Astrocyte (in vitro differentiated cells and primary cell): ENCODE measurements at places on chromosomes 6 and 20.
A peak's percentile ranks its signal among the peaks of the same experiment; 100 is the strongest.

DNA sequence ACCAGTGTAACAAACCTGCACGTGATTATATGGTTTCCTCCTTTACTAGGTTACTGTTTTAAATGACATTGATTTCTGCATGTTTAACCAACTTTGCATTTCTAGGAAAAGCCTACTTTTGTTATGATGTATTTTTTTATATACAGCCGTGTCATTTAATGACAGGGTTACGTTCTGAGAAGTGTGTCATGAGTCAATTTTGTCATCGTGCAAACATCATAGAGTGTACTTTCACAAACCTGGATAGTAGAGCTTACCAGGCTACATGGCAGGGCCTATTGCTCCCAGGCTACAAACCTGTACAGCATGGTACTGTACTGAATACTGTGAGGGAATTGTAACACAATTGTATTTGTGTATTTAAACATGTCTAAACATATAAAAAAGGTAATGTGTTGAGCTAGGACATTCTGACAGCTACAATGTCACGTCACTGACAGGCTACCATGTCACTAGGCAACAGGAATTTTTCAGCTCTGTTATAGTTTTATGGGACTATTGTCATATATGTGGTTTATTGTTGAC is 205.3 kb downstream of the PRL start:
- DNase-seq: no peak

- DNase-seq: no peak
Measured at GRCh38 chr20:18567739-18568091, 483 bp downstream of the SMIM26 start.

DNA sequence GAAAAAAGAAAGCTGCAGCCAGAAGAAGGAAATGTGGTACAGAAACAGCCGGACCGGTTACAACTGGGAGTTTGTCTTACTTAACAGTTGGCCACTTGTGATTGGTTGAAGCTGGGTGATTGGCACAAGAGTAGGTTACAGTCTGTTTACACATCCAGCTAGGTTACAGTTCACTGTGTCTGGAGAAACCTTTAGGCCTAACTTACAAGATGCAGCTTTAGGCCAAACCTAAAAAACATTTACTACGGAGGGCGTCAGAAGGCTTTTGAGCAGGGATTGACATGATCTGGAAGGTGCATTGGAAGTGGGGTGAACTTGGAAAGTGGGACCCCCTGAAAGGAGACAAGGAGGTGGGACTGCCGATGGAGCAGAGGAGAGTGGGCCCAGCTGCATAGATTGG is 122.3 kb downstream of the BANF2 start:
- DNase-seq: no peak

DNA sequence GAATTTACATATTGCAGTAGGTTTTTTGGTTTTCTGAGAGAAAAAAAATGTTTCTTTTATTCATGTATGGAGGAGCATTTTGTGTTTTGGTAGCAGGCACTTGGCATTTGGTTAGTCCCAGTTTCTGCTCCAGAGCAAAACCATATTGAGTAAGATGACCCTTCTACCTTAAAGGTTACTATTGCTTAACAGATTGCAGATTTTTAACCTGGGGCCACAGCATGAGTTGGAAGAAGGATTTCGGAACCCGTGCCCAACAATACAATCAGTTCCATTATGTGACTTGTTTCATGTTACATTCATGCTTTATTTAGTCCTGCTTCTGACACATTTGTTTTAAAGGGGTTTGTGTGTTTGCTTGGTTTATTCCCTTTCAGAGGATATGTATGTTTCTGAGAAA is 496.3 kb downstream of the TFAP2B start:
- no peak for DNase-seq

DNA sequence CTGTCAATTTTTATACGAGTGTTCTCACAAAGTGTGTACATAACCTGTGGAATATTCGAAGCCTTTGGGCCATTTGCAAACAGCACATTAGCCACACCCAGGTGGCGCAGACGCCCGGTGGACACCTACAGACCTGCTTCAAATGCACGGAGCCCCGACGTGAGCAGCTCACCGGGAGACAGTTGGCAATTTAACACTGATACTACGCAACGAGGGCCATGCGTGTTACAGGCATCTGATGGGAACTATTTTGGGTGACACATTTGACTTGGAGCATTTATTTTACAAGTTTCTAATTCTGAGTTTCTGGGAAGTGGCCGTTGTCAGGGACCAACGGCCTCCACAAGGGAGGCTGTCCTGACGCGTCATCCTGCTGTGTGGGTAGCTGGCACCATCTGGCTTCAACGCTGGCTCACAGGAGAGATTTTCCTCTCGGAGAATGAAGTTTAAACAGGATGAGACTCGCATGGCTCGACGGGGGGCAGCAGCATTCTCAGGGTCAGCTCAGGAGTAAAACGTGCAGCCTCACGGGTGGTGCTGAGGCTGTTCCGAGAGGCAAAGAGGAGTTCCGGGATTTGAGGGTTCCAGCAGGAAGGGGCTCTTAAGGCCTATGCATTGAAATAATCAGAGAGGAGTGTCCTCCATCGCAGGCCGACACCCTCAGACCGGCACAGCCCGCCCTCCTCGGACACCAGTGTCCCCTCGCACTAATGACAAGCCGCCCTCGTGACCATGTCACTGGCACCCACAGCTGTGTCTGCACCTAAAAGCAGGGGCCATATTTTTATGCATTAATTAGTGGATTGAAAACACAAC is 207.4 kb downstream of the DLL1 start:
- DNase-seq: no peak

- DNase-seq: no peak
Measured at GRCh38 chr6:121614115-121614514, 178.7 kb downstream of the GJA1 start.

DNA sequence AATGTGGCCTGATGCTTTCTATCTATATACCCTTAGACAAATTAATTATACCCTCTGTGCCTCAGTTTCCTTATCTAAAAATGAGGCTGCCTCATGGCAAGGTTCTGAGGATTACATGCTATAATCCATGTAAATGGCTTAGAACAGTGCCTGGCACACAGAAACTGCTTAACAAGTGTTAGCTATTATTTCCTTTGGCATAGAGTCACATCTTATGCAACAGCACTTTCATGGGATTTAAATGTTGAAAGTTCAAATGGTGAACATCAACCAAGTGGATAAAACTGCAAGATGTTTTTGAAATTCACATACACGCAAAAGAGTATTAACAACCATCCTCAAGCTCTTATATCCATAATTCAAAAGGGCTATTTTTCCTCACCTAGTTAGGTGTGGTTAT is 202.8 kb upstream of the JAG1 start:
- DNase-seq: no peak

DNA sequence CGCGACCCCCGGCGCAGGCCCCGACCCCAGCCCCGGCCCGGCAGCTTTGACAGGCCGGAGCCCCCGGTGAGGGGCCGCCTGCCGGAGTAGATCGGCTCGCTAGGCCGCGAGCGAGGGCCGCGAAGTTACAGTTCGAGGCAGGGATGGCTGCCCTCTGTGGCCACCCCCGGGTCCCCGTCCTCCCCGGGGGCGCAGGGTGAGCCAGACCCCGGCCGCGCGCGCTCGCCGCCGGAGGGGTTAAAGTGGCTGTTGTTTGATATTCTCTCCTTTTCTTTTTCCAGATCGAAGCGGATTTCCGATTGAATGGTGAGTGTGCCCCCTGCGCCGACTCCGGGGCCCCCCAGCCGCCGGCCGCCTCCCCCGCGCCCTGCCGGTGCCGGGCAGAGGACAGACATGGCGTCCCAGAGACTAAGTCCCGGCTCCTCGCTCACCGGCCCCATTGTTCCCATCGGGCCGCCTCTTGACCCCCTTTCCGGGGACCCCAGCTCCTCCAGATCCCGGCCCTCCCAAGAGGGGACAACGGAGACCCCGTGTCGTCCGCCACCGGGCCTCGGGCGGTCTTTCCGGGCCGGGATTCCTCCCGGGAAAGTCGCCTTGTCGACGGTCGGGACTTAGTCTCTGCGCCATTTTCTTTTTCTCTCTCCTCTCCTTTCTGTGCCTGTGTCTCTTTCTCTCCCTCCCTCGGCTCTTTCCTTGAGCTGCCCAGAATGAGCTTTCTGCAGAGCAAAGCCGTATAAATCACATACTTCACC is 704 bp downstream of the TOP1 start:
- no peak for DNase-seq

DNA sequence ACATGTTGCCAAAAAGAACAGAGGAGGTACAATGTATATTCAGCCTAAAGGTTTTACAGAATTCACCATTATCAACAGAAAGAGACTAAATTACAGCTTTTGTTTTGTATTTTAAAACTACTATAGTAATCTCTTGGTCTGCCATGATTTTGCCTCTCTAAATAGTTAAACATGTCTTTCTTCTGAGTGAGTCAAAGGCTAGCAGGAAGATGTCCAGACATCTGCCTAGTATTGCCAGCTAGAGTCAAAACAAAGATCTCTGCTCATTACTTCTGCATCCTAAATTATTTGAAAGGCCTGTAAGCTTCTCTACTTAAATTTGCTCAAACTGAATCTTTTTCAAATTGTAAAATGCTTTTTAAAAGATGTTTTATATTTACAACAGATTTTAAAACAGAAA is 8.8 kb downstream of the ASF1A start:
- DNase-seq: peak; percentile 48

GRCh38 chr6:143079325-143079640 is 18.6 kb downstream of the AIG1 start:
- no peak for DNase-seq

DNA sequence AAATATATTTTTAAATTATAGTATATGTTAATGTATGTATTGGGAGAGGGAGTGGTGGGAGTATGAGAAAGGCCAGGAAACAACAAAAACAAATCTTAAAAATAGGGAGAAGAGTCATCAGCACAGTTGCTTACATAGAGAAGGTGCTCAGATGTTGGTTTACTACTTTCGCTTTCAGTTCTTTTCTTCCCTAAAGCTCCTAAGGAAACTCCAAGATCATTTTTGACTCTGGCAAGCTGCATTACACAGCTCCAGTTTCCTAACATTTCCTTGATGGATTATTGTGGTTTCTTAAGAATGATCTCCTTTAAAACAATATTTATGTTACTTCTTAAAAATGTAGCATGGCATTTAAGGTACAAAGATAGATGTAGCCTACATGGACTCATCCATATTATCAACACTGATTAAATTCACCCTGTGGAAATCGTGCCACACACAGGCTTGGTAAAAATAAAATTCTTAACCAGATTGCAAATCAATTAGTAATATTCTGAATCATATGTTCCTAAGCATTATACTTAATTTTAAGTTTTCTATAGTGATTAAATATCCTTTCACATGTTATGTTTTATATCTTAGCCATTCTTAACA is 118.0 kb upstream of the MAN1A1 start:
- DNase-seq: peak; percentile 56

DNA sequence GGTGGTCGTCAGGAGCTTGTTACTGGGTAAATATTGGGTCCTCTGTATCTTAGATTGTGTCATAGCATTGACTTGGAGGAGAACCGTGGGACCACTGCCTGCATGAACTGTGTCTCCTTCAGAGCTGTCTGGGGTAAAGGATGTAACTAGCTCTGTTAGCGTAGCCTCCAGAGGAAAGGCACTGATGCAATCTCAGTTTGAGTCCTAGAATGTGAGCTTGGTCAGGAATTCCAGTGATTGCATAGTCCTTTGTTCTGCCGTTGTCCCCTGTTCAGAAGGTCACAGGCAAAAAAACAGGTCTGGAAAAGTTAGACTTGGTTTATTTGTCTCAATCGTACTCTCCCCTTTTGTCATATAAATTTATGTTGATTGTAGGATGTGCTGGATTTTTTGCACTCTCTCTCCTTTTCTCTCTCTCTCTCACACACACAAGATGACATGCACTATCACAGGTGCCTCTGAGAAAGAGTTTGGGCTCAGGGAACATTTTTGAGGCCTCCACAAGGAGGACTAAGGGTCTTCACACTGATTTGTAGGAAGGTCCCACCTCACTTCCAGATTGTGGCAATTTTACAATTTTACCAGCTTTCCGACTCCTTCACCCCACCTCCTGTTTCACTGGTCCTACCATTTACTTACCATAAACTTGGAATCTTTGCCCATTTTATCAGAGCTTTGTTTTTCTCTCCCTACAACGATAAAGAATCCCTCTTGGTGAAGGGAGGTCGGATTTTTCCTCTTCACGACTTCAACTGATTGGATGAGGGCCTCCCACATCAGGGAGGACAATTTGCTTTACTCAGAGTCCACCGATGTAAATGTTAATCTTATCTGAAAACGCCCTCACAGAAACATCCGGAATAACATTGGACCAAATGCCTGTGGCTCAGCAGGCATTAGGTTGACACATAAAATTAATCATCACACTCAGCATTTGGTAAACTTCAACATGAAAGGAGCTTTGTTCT is 7.0 kb upstream of the DACT2 start:
- DNase-seq: peak; percentile 30

- no peak for DNase-seq
Measured at GRCh38 chr6:33373960-33374910, 17.4 kb upstream of the KIFC1 start.

- DNase-seq: peak; percentile 42
Measured at GRCh38 chr6:149887343-149887742, 10.6 kb downstream of the RAET1E start.

DNA sequence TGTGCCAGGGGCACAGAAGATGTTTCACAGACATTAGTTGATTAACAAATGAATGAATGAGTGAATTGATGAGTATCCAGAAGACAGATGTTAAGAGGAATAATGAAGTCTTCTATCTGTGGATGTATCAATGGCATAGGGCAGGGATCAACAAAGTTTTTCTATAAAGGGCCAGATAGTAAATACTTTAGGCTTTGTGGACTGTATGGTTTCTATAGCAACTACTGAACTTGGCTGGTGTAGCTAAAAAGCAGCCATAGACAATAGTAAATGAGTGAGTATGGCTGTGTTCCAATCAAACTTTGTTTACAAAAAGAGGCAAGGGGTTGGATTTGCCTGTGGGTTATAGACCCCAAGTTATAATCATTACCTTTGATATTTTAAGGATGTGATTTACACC is 144.0 kb downstream of the PRL start:
- no peak for DNase-seq
